ENCODE measurements at places on chromosomes 2 and 18. TPM values are rescaled to one million over a fixed set of nuclear protein-coding genes. Genes with fewer than 3 reads are reported as not detected.

Gene GAREM2
- total RNA-seq: 2.7 TPM

Gene RGPD3
- total RNA-seq: 0.19 TPM

Gene KCNK3
- not detected for total RNA-seq

Gene DSC3
- total RNA-seq: not detected

Gene MRPL30
- total RNA-seq: 22.9 TPM

Gene RIT2
- total RNA-seq: not detected

Gene FBXO48
- 2.6 TPM for total RNA-seq

Gene ALLC
- not detected for total RNA-seq

Gene CYBRD1
- total RNA-seq: 0.15 TPM

Gene RGPD4
- total RNA-seq: 0.05 TPM

Gene STAT1
- total RNA-seq: 719 TPM

Gene COL3A1
- 0.51 TPM for total RNA-seq

Gene SLC14A1
- total RNA-seq: 2.5 TPM

Gene ABCG5
- total RNA-seq: not detected

Gene REG3G
- total RNA-seq: not detected

Gene LIMS3
- total RNA-seq: 1.6 TPM

Gene CYS1
- total RNA-seq: 0.55 TPM

Gene ALPG
- total RNA-seq: not detected

Gene SKOR2
- total RNA-seq: not detected

Gene CYTIP
- total RNA-seq: 319 TPM

Gene ABCA12
- total RNA-seq: not detected

Gene TMEM247
- not detected for total RNA-seq

Gene CHAC2
- 8.1 TPM for total RNA-seq

Gene ATP6V1C2
- not detected for total RNA-seq

Gene POTEI
- total RNA-seq: not detected

Gene HOXD4
- total RNA-seq: not detected

Gene TMEM200C
- not detected for total RNA-seq

Gene CNTNAP5
- total RNA-seq: not detected

Gene MZT2A
- total RNA-seq: 267 TPM

Data from activated naive CD4-positive, alpha-beta T cell treated with anti-CD3 and anti-CD28 coated beads, Interleukin-2, amount 10 ng/mL, durations not matched to agents 5 hours and 36 hours (primary cell).